Fibroblast of pulmonary artery (primary cell): ENCODE measurements at places on chromosomes 13 and 19.
A peak's percentile ranks its signal among the peaks of the same experiment; 100 is the strongest.

GRCh38 chr13:73827434-73827833, 306.8 kb downstream of the KLF12 start:
- DNase-seq = no peak

DNA sequence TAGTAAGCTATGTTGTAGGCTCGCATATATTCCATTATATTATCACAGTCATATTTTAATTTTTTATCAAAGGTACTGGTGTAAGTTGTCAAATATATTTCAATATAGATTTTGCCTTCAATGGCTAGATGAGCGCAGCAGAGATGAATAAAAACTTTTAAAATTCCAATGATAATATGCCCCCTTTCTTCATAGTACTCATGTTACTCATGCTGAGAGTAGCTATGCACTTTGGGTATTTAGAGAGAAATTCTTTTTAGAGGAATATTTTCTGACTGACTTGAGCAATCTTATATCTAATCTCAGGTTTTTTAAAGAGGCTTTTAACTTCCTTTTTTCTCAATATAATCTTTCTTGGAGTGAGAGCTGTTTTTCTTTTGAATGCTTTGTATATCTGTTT, 11.4 kb downstream of the ZNF254 start:
- no peak for DNase-seq

GRCh38 chr13:25131881-25132420, 36.0 kb downstream of the PABPC3 start:
- no peak for DNase-seq

- peak; percentile 87 for DNase-seq
Measured at GRCh38 chr19:15466851-15467733, 2.7 kb upstream of the RASAL3 start.

- no peak for DNase-seq
Measured at GRCh38 chr13:35252536-35253205, 223.8 kb downstream of the MAB21L1 start.

GRCh38 chr13:39451860-39452301, 151.1 kb downstream of the LHFPL6 start:
- DNase-seq = peak; percentile 83

DNA sequence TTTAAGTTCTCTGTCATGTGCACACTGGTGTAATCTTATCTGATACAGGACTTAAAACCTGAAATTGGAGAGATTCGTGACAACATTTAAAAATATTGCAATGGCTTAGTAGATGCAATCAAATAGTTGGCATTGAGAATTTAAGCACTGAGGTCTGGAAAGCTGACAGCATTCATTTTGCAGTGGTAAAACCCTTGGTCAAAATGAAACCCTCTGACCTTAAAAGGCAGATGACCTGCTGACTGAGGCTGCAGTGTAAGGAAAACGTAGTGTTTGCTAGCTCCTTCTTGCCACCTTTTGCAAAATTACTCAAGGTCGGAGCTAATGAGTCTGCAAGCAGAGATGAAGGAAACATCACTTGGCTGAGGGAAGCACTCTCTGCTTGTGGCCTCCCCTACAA, 150.6 kb downstream of the KCTD12 start:
- no peak for DNase-seq

GRCh38 chr13:50707628-50708027, 135.9 kb downstream of the DLEU7 start:
- no peak for DNase-seq

GRCh38 chr13:84208246-84208910, 326.1 kb upstream of the SLITRK1 start:
- peak; percentile 24 for DNase-seq

- DNase-seq = no peak
Measured at GRCh38 chr13:97082461-97083207, 88.4 kb upstream of the OXGR1 start.

GRCh38 chr19:55066107-55066709, 3.3 kb upstream of the RDH13 start:
- DNase-seq = no peak

DNA sequence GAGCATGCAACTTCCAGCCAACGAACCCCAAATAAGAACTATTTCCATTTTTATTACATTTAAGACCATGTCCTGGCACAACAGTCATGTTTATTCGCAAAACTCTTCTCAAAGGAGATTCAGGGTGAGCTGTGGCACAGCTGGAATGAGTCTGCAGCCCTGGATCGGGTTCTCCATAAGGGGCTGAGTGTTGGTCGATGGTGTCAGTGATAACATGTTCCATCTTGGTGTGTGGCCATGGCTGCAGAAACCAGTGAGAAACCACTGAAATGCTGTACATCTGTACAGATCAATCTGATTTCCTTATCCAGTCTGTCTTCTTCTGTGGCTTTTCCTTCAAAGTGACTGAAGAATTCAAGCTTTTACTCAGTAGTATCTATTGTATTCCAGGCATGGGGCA, 15.2 kb downstream of the FAM124A start:
- DNase-seq = no peak

GRCh38 chr13:76048131-76048530, 412.0 kb downstream of the LMO7 start:
- DNase-seq = no peak

GRCh38 chr13:42971691-42972347, 20.2 kb downstream of the EPSTI1 start:
- DNase-seq = peak; percentile 41

DNA sequence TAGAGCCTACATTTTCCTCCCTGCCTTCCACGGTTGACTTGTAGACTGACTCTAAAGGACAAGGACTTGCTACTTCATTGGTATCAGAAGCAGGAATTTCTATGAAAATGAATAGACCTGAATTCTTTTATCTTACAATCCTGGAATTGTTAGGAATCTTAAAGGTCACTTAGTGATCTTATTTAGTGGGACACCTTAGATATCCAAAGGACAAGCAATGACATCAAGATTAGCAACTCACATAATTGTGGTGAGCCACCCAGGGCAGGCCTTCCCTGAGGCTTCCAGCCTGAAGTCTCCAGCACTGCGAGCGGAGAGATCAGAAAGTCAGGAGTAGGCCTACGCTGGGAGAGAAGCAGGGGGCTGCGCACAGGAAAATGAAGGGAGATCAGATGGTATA, 37.8 kb downstream of the KLF5 start:
- DNase-seq = no peak

- peak; percentile 46 for DNase-seq
Measured at GRCh38 chr13:73922493-73923393, 211.5 kb downstream of the KLF12 start.

DNA sequence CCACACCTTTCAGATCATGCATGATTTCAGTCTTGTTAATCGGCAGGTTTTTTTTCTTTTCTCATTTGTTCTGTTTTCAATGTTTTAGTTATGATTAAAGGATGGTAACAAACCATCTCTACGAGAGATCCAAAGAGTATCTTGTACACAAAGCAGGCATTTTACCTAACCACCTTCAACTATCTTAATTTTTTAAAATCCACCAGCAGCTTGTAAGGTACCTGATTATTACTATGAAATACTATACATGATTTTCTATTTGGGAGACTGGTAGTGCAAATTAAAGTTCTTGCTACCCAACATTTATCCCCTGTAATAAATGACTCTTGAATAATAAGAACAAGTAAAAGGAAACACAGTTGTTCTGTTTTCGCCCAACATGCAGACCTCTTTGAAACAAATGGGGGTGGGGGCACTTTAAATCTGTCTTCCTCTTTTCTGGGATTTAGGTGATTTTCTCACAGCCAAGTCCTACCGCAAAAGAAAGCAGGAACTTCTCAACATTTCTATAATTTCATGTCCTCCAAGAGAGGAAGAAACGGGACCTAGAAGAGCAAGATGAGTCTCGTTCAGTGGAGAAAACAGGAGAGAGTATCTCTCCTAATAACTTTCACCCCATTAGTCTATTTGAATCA, 3.6 kb downstream of the POU4F1 start:
- no peak for DNase-seq

- DNase-seq = no peak
Measured at GRCh38 chr13:31020996-31021395, 88.5 kb downstream of the TEX26 start.
